ENCODE measurements at places on chromosomes 12 and 14.

- peak; percentile 70 for DNase-seq
These were observed 14.0 kb upstream of the TBPL2 start for GRCh38 chr14:55454264-55455002.

DNA sequence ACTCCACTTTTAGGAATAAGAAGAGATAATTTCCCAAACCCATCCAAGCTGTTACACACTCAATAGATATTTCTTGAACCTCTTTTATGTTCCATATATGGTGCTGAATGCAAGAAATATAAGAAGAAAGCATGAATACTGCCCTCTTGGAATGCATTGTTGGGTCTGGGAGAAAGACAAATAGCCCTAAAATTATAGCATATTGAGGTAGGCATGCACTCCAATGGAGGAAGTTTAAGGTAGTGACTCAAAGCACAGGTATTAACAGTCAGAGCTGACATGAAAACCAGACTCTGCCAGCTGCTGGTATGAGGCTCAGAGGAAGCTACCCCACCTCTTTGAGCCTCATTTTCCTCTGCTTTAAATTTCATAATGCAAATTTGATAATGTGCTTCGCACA, 261.3 kb upstream of the NOS1 start:
- no peak for DNase-seq

DNA sequence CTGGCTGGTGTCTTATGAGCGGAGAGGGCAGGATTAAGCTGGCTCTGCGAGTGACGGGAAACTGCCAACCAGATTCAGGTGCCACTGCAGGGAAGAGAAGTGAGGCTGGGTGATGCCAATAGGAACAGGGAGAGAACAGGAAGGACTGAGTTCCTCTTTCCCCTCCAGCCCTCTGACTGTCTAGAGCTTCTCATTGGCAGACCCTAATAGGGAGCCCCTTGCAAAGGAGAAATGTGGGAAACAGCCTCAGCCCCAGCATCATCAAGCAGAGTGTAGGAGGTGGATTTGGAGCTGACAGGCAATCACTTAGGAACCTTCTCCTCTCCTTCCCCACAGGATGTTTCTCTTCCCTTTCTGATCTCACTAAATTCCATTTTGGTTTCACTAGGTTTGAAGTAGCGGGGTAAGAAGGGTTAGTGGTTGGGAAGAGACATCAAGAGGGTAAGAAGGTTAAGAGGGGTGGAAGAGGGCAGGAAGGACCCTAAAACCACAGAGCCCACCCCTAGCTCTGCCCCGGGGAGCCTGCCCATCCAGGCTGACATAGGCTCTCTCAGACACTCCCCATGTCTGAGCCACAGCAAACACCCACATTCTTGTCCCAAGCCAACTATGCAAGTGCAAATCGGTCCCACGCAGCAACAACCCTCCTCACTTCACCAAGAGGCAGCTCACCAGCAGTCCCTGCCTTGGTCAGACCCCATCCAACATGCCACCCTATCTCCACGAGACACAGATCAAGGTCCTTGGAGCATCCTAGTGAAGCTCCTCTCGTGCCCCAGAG, 111.1 kb downstream of the STAB2 start:
- peak; percentile 26 for DNase-seq

GRCh38 chr12:2960390-2960956, 1.3 kb downstream of the TEAD4 start:
- no peak for DNase-seq

- no peak for DNase-seq
These were observed 35.4 kb upstream of the DIO3 start for GRCh38 chr14:101525640-101526527.

DNA sequence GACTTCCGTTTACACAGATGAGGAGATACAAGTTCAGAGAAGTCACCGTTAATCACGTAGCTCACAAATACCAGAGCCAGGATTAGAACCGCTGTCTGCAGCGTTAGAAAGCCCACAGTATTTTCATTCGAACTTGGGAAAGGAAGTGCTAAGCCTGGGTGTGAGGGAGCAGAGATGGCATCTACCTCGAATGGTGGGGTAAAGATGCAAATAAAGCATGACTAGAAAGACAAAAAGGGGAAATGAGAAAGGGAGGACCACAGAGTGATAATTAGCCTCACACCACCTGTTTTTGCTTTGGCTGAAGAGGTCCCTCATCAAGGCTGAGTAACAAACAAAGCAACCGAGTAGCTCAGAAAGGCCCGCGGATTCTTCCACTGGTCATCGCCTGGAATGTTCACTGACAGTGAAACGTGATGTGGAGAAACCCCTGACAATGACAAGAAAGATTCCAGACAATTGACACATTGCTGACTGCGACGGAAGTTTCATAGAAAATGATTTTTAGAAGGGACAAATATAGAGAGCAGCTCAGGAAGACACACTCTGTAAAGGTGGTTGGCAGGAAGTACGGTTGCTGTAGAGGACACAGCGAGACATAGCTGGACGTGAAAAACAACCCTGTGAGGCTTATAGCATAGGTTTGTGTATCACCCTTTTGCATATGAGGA, 31.5 kb upstream of the BHLHE41 start:
- no peak for DNase-seq

GRCh38 chr12:100927826-100928225, 133.2 kb downstream of the ANO4 start:
- DNase-seq = no peak

- no peak for DNase-seq
These were observed 7.9 kb downstream of the PPP1R12A start for GRCh38 chr12:79926951-79927350.

GRCh38 chr12:5632453-5632852, 200.5 kb downstream of the NTF3 start:
- DNase-seq = no peak

- peak; percentile 25 for DNase-seq
These were observed 99.4 kb downstream of the NINJ2 start for GRCh38 chr12:563787-564298.

DNA sequence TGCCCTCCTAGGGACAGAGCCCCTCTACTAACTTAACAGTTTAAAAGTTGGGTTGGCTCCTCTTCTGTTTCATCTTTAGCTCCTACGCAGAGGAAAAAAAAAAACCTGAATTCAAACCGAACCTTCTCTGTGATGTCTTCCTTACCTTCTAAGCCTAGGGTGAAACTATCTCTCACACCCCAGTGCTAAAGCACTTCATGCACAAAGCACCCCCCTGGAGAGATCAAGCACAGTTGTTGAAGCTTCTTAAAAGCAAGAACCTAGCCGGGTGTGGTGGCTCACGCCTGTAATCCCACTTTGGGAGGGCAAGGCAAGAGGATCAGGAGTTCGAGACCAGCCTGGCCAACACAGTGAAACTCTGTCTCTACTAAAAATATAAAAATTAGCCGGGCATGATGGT, 37.6 kb downstream of the CORO1C start:
- DNase-seq = no peak

GRCh38 chr12:57821474-57822214, 3.1 kb upstream of the AVIL start:
- DNase-seq = no peak

GRCh38 chr12:3289702-3290101, 201.3 kb upstream of the PRMT8 start:
- no peak for DNase-seq

DNA sequence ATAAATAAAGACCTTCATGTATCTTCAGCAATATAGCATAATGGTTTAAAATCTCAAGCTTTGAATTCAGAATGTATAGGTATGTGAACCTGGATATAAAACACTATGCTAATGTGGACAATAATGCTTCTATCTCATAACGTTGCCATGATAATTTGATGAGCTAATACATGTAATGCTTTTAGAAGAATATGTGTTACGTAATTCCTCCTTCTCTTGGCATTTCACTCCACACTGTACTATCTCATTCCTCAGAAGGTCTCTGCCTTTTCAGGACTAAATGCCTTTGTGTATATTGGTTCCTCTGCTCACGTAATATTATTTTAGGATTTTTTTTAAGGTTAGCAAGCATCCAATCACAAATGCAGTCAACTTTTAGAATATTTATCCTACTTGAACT, 86.5 kb downstream of the FOXA1 start:
- DNase-seq = no peak

DNA sequence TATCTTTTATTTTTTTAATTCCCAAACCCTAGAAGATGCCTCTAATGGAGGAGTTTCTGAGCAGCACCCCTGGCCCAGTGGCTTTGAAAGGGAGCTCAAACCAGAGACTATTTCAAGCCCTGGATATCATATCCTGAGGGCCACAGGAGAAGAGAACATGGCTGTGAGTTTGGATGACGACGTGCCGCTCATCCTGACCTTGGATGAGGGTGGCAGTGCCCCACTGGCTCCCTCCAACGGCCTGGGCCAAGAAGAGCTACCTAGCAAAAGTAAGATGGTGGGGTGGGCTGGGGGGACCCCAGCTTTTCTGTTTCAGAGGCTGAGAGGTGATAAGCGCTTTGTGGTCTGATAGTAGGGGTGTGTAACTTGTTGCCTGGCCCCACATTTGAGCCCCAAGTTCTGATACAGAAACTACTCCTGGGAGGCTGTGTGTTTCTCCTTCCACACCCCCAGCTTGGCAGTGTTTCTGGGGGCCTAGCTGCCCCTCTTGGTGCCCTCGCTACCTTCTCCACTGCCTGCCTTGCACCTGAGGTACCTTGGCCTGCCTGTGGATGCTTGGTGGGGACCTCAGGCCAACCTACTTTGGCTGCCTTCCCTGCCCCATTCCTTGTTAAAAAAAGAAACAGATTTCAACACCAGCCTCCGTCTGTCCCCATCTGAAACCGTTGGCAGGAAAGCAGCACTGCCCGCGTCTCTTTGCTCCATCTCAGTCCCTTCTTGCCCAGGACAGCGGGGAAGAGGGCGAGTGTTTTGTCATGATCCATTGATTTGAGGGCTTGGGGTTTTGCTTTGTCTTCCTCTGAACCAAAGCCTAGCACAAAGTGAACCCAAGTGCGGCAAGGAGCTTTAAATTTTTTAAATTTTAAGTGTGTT, 5.7 kb downstream of the TPCN1 start:
- DNase-seq = no peak

DNA sequence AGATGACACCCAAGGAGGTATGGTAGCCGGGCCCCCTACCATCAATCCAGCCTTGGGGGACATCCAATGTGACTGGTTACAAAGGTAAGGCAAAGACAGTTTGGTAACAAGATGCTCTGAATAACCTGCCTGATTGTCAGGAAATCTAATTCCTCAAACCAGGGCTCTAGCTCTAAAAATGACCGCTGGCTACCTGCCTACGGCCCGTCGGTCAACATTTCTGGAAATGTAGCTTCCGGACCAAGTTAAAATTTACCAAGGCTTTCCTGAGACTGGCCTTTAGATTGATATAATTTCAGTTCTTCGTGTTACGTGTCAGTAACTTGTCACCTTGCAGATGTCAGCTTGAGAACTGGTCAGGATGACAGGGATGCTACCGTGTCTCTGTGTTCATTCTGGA, 34.2 kb upstream of the FOXN3 start:
- no peak for DNase-seq

- DNase-seq = no peak
These were observed 237.6 kb downstream of the ATXN7L3B start for GRCh38 chr12:74775276-74775675.

DNA sequence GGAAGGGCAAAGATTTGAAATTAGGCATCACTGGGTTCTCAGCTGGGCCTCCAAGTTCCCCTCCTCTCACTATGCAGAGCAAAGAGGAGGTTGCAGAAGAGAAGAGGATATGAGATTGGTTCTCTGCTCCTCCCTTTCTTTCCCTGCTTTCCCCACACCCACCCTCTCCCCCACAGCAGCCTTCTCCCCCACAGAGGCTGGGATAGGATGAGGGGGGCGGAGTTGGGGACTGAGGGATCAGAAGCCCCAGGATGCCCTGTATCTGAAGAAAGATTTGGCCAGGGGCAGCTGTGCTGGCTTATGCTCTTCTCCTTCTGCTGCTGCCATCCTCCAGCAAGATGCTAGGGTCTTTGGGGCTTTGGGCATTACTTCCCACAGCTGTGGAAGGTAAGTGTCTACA, at the start of gene AMHR2:
Gene AMHR2, plus strand, starts transcription at position 259 of the 400 bp plus-strand sequence. Its CDS starts 80 bp downstream, at position 339.
- DNase-seq = no peak

DNA sequence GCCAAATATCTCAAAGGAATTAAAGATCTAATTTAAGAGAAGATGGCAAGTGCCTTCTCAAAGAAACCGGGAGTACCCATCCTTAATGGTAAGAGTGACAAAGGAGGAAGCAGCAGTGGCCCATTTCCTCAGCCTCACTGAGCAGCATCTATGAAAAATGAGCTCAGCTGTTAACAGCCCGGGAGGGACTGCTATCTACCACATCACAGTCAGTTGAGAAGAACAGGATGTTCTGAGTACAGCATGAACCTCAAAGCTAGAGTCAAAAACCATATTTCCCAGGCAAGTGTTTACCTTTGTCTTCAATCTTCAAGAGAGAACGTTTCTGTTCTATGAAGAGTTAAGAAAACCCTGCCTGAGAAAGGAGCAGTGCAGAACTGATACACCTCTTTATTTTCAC, 115.0 kb downstream of the BTG1 start:
- no peak for DNase-seq

- DNase-seq = peak; percentile 51
These were observed 115.1 kb upstream of the SLC38A2 start for GRCh38 chr12:46487567-46488131.

DNA sequence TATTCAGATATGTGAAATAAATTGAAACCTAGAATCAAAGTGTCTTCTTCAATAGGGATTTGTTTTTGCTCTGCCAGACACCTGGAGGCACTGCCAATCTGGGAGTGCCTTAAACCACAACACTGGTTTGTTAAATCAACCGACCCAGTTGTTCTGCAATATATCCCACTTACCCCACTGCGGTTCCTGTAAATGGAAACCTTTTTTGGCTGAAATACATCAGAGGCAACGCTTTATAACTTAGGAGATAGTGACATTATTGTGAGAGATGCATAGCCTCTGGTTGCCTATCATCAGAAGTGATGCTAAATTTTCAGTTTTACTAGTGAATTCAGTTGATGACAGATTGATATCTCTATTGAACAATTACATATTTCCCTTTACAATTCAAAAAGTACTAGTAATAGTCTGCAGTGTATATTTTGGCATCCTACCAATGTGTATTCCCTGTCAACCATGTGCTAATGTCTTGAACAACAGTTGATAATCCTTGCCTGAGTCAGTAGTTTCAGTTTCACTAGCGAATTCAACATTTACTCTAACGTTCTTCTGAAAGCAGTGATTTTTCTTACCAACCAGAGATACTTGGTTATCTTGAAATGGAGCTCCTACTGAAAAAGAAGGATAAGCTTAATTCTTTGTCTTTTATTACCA, 30.5 kb downstream of the PPP2R5C start:
- DNase-seq = peak; percentile 26

- DNase-seq = no peak
These were observed 125.0 kb downstream of the AKAP6 start for GRCh38 chr14:32453857-32454810.

GRCh38 chr14:90512329-90512991, 115.6 kb downstream of the CALM1 start:
- DNase-seq = no peak

- no peak for DNase-seq
These were observed 16.8 kb upstream of the SDR39U1 start for GRCh38 chr14:24459331-24459730.

- DNase-seq = no peak
These were observed 261.1 kb downstream of the AKAP6 start for GRCh38 chr14:32590157-32590556.

GRCh38 chr14:71613168-71613567, 319.1 kb upstream of the RGS6 start:
- no peak for DNase-seq
